ENCODE measurements at places on chromosomes 3 and 15. TPM values are rescaled to one million over a fixed set of nuclear protein-coding genes. Genes with fewer than 3 reads are reported as not detected.

- peak; percentile 26 for DNase-seq
Observed at GRCh38 chr3:190169877-190170276, 49.2 kb upstream of the P3H2 start.

DNA sequence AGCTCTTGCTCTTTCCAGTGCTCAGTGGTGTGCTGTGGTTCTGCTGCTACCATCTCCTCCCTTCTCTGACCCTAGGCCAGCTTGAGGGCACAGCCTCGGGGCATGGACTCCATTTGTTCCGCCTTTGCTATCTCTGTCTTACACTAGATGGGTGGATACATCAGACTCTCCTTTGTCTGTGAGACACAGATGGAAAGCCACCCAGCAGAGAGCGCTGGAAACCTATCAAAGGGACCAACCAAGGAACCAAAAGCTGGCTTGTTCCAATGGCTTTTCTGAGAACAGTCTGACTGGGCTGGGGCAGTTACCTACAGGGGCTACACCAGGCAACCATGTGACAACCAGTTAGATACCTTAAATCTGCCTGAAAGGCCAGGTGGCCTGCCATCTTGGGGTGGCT, 63.8 kb downstream of the NPTN start:
- DNase-seq: no peak

- peak; percentile 75 for DNase-seq
Observed at GRCh38 chr15:70478251-70478990, 284.9 kb downstream of the UACA start.

Gene HHLA2
- total RNA-seq: not detected

Gene TSPAN3
- total RNA-seq: 205 TPM

Gene SAMD7
- not detected for total RNA-seq

Gene SLC51A
- not detected for total RNA-seq

Gene DPPA2
- total RNA-seq: not detected

Gene ANKUB1
- not detected for total RNA-seq

Data from Karpas-422 (cell line).